ENCODE measurements at places on chromosomes 7 and 10. TPM values are rescaled to one million over a fixed set of nuclear protein-coding genes. Genes with fewer than 3 reads are reported as not detected.
A peak's percentile ranks its signal among the peaks of the same experiment; 100 is the strongest.

GRCh38 chr7:38211940-38212339, 33.9 kb downstream of the STARD3NL start:
- H3K27me3 ChIP-seq = no peaks in the 10 kb centered on the region
- peaks cover 8% of the 10 kb centered on the region for H3K4me1 ChIP-seq
- DNase-seq = no peak
- H3K4me3 ChIP-seq = no peak overlapping the region
- H3K36me3 ChIP-seq = no peaks in the 10 kb centered on the region

DNA sequence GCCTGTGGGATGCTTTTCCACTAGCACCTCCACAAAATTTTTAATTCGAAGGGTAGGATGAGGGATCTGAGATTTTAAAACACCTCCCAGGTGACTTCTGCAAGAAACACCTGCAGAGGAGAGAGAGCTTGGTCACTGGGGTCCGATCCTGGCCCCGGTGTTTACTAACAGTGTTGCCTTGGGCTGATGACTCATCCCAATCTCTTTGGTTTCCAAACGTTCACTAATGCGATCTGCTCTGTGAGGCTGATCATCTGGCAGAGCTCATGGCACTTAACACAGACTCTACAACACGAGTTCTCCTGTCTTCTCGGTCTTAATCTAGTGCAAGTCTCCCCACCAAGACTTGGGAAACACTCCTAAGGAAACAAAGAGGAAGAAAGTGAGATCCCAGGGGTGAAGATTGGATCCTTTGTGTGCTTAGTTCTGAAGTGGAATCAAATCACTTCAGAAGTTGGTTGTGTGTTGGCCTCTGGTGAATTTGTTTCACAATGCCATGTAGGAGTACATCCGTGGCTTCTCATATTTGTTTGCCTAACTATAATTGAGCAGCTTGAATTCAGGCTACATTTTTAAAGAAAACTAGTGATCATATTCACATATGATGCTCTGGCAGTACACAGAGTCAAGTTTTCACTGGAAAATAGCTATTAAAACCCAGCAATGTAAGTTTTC, 407.9 kb downstream of the NRG3 start:
- H3K4me1 ChIP-seq = no peaks in the 10 kb centered on the region
- H3K27me3 ChIP-seq = no peaks in the 10 kb centered on the region
- no peaks in the 10 kb centered on the region for H3K36me3 ChIP-seq
- H3K27ac ChIP-seq = no peak overlapping the region

DNA sequence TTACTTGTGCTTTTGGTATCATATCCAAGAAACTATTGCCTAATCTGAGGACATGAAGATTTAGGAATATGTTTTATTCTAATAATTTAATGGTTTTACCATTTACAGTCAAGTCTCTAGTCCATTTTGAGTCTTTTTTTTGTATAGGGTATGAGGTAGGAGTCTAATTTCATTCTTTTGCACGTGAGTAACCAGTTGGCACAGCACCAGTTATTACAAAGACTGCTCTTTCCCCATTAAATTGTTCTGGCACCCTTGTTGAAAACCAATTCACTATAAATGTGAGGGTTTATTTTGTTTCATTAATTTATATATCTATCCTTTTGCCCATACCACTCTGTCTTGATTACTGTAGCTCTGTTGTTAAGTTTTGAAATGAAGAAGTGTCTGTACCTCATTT, 381.6 kb downstream of the SUGCT start:
- DNase-seq = no peak
- H3K4me1 ChIP-seq = no peaks in the 10 kb centered on the region
- H3K27ac ChIP-seq = no peak overlapping the region
- H3K4me3 ChIP-seq = no peak overlapping the region
- H3K27me3 ChIP-seq = no peaks in the 10 kb centered on the region

- H3K36me3 ChIP-seq = no peaks in the 10 kb centered on the region
- H3K27ac ChIP-seq = no peak overlapping the region
- no peaks in the 10 kb centered on the region for H3K27me3 ChIP-seq
- peaks cover 18% of the 10 kb centered on the region for H3K4me1 ChIP-seq
- H3K4me3 ChIP-seq = no peak overlapping the region
- DNase-seq = peak; percentile 35
Measured at GRCh38 chr7:3120513-3120912, 76.8 kb upstream of the CARD11 start.

DNA sequence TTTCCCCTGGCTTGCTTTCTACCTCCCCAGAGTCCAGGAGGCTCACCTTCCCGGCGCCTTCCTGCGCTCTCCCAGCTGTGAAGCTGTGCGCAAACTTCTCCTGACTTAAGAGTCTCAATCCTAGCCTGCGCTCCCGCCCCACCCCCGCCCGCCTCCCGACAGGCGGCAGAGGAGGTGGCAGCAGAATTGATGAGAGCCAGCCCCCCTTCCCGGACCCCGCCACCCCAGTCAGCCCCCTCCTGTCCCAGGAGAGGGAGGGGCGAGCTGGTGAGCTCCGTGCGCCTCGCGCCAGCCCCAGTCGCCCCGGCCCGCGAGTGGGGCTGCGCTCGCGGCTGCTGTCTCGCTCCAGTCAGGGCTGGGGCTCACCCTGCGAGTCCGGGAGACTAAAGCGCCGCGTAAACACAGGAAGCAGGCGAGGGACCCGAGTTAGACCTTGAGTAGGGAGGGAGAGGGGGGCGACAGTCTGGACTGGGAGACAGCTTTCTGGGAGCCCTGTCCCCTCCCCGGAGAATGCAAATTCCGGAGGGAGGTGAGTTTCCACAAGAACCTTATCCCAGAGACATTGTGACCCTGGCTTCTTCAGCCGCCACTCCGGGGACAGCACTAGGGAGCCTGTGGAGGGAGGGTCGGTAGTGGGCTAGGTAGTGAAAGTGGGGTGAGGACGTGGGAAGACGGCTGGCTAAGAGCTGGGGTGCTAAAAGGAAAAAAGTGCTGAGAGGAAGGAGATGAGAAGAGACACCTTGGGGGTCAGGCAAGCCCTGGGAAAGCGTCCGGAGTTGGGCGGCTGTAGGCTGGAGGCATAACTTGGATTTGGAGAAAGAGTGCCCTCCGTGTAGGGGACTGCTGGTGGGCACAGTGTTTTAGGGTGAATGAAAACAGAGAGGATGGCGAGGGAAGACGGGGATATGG, at the start of gene CALCR:
Gene CALCR, minus strand, starts transcription at position 79 of the 909 bp plus-strand sequence. CDS start 87,743 bp downstream, outside the sequence.
- H3K36me3 ChIP-seq = no peaks in the 10 kb centered on the region
- H3K4me1 ChIP-seq = no peaks in the 10 kb centered on the region
- H3K27me3 ChIP-seq = no peaks in the 10 kb centered on the region
- H3K4me3 ChIP-seq = no peak within 1 kb of the TSS

- no peak overlapping the region for H3K4me3 ChIP-seq
- no peaks in the 10 kb centered on the region for H3K27me3 ChIP-seq
- H3K4me1 ChIP-seq = no peaks in the 10 kb centered on the region
- H3K36me3 ChIP-seq = no peaks in the 10 kb centered on the region
- DNase-seq = no peak
Measured at GRCh38 chr7:75716992-75717626, 21.6 kb downstream of the HIP1 start.

DNA sequence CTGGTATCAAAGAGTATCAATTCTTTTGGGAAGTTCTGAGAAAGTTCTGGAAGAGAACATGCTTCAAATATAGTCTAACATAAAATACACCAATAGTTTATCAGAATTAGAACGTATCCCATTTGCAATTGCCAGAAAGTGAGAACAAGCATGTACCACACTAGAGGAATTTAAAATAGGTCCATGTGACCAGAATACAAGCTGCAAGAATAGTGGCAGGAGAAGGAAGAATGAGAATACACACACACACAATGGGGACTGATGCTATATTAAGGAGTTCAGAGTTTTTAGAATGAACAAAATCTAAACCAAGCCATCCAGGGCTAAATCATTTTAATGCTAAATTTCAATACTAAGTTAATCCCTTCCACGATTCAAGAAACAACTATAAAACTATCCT, 99.1 kb upstream of the TMEM168 start:
- no peaks in the 10 kb centered on the region for H3K36me3 ChIP-seq
- H3K4me3 ChIP-seq = no peak overlapping the region
- no peaks in the 10 kb centered on the region for H3K27me3 ChIP-seq
- no peaks in the 10 kb centered on the region for H3K4me1 ChIP-seq
- H3K27ac ChIP-seq = no peak overlapping the region

- peaks cover 3% of the 10 kb centered on the region for H3K36me3 ChIP-seq
- DNase-seq = peak; percentile 54
- no peak overlapping the region for H3K4me3 ChIP-seq
Measured at GRCh38 chr10:84429926-84430520, 101.6 kb downstream of the CCSER2 start.

DNA sequence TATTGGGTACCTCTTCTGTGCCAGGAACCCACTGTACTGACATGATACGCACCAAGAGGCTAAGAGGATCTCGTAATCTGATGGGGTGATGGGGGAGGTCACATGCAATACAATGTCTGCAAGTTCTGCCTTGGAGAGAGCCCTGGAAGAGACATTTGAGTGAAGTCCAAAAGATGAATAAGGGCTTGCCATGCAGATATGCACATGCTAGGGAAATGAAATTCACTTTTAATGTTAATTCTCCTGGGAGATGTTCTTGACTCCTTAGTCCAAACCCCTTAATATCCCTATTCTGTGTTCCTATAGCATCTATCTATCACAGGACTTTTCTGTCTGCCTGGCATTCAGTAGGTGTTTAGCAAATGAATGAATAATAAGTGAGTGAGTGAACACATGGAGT, 54.0 kb upstream of the GLCCI1 start:
- H3K27ac ChIP-seq = no peak overlapping the region
- no peaks in the 10 kb centered on the region for H3K4me1 ChIP-seq
- DNase-seq = no peak
- H3K36me3 ChIP-seq = no peaks in the 10 kb centered on the region
- H3K4me3 ChIP-seq = no peak overlapping the region

DNA sequence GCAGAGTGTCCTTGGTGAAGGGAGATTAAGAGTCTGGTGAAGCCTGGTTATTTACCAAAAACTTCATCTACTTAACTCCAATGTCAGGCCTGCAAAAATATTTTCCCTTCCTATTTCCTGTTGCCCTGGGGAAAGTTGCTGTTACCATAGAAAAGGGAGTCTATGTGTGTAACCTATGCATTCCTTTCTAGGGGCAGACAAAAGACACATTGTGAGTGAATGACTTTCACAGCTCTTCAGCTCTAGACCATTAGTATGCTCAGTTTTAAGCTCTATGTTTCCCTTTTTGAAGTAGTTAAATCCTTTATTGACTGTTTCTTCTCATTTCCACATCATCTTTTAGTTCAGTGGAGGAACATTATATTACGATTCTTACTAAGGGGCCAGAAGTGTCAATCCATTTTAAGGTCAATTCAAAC, 45.6 kb upstream of the SGCE start:
- H3K4me1 ChIP-seq = no peaks in the 10 kb centered on the region
- H3K36me3 ChIP-seq = no peaks in the 10 kb centered on the region
- H3K27ac ChIP-seq = no peak overlapping the region
- no peak for DNase-seq
- H3K4me3 ChIP-seq = no peak overlapping the region

GRCh38 chr7:106126170-106126938, 14.2 kb upstream of the SYPL1 start:
- peaks cover 8% of the 10 kb centered on the region for H3K4me1 ChIP-seq
- H3K36me3 ChIP-seq = no peaks in the 10 kb centered on the region
- H3K27ac ChIP-seq = no peak overlapping the region
- H3K4me3 ChIP-seq = peak overlapping the region; percentile 23
- H3K27me3 ChIP-seq = peaks cover 2% of the 10 kb centered on the region
- DNase-seq = no peak

- no peak overlapping the region for H3K4me3 ChIP-seq
- H3K4me1 ChIP-seq = no peaks in the 10 kb centered on the region
- H3K27me3 ChIP-seq = no peaks in the 10 kb centered on the region
- DNase-seq = no peak
- H3K27ac ChIP-seq = no peak overlapping the region
Measured at GRCh38 chr7:70347463-70348254, 749.4 kb downstream of the AUTS2 start.

- no peak overlapping the region for H3K4me3 ChIP-seq
- no peaks in the 10 kb centered on the region for H3K27me3 ChIP-seq
- H3K27ac ChIP-seq = no peak overlapping the region
Measured at GRCh38 chr7:57425969-57426628, 23.9 kb upstream of the ZNF716 start.

GRCh38 chr10:109173121-109173520, 750.2 kb downstream of the XPNPEP1 start:
- H3K27ac ChIP-seq = no peak overlapping the region
- H3K4me3 ChIP-seq = no peak overlapping the region
- H3K4me1 ChIP-seq = no peaks in the 10 kb centered on the region
- no peak for DNase-seq
- H3K27me3 ChIP-seq = no peaks in the 10 kb centered on the region

DNA sequence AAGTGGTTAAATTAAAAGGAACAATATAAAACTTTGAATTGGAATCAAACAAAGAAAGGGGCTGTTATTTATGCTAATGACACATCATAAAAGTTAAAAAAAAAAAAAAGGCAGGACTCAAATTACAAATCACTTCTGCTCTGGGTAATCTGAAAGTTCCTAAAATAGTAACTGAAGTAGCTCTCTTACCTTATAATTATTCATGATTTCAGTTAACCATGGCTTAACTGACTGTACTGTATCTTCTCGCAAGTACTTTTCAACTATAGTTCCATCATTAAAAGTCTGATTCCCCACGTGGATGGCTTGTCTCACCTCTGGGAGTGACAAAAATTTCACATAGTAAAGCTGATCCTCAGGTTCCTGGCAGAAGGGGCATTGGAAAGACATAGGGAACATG, 82.5 kb downstream of the CPVL start:
- DNase-seq = no peak
- H3K4me3 ChIP-seq = no peak overlapping the region
- H3K27me3 ChIP-seq = no peaks in the 10 kb centered on the region
- H3K36me3 ChIP-seq = no peaks in the 10 kb centered on the region
- H3K4me1 ChIP-seq = no peaks in the 10 kb centered on the region

DNA sequence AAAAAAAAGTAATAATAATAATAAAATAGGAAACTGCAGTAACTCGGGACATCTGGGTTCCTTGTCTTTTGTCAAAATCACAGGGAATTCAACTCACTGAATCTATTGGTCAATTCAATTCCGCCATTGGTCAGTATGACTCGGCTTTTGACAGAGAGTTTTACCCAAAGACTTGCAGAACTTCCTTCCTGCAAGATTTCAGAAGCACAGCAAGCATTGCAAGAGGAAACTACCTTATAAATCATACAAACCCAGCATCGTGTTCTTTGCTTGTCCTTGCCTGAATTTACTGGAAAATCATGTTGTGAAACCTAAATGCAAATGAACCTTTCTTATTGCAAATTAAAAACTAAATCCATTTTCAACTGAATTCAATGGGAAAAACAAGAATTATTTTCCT, 15.5 kb downstream of the KLF6 start:
- H3K27ac ChIP-seq = no peak overlapping the region
- no peak for DNase-seq
- peaks cover 13% of the 10 kb centered on the region for H3K4me1 ChIP-seq
- H3K36me3 ChIP-seq = no peaks in the 10 kb centered on the region

GRCh38 chr10:57222129-57222528, 861.1 kb upstream of the ZWINT start:
- H3K4me1 ChIP-seq = no peaks in the 10 kb centered on the region
- DNase-seq = no peak
- no peaks in the 10 kb centered on the region for H3K27me3 ChIP-seq
- no peaks in the 10 kb centered on the region for H3K36me3 ChIP-seq
- H3K4me3 ChIP-seq = no peak overlapping the region

Gene SEMA3A
- 2.6 TPM for total RNA-seq

Gene PCLO
- 0.10 TPM for total RNA-seq

Gene TMEM184A
- not detected for total RNA-seq

Gene PNLIP
- not detected for total RNA-seq

Gene C1QL3
- not detected for total RNA-seq

Gene MMRN2
- 0.50 TPM for total RNA-seq

Gene STK31
- 0.31 TPM for total RNA-seq

Data from naive thymus-derived CD4-positive, alpha-beta T cell (primary cell).